ENCODE measurements at places on chromosomes 1 and 21.

DNA sequence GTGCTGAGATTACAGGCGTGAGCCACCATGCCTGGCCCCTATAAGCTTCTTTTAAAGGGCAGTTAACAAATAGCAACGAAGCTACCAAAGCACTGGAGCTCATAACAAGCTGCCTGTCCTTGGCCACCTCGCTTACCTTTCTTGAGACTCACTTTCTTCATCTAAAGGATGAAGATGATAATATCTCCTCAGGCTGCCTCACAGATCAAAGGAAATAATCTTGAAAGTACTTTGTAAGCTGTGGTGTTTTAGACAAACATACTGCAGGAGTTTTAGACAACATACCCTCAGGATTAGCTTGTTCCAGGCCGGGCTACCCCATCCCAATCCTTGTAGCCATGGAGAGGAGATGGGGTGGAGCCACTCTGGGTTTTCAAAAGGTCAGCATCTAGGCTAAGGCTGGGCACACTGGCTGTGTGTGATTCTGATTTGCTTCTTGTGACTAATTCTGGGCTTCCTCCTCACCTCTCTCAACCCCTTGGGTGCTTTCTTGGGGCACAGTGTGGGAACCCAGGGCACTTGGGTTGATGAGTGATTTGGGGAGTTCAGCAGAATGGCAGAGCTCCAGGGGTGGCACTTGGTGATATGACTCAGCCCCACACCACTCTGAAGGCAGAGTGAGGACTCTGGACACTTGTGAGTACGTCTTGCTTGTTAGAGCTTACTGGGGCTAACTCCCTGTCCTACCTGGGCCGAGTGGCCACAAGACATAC lies 5.2 kb downstream of the GPR25 start:
- no peaks in the 10 kb centered on the region for H3K27me3 ChIP-seq
- H3K4me3 ChIP-seq = no peak overlapping the region
- H3K27ac ChIP-seq = no peak overlapping the region
- no peak for DNase-seq
- H3K4me1 ChIP-seq = no peaks in the 10 kb centered on the region

DNA sequence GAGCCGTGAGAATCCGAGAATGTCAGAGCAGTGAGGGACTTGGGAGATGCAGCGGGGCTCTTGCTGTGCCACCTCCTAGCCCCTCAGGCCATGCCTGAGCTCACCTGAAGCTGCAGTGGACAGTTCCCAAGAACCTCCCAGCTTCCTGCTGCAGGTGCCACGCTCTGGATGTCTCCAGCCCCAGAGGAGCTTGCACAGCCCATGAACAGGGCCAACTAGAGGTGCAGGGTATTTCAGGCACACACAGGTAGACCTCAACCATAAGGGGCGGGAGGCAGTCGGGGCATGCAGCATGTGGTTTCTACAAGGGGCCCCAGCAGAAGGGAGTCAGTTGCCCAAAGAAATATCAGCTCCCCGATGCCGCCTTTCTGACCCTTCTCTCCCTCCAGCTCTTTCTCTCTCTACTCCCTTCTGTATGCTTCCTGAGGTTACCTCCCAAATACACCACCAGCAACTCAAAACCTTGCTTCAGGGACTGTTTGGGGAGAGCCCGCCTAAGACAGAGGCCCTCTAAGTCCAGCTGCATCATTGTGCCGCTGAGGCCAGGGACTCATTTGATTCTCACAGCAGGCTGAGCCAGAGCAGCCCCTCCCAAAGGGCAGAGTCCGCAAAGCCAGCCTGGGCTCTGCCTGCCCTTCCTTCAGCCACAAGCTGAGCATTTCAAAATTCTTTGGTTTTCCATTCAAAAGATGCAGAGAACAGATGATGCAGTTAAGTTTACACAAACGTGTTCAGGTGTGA lies 209.8 kb downstream of the MATN1 start:
- H3K36me3 ChIP-seq = no peaks in the 10 kb centered on the region
- H3K27me3 ChIP-seq = no peaks in the 10 kb centered on the region
- H3K4me1 ChIP-seq = no peaks in the 10 kb centered on the region
- no peak overlapping the region for H3K27ac ChIP-seq

DNA sequence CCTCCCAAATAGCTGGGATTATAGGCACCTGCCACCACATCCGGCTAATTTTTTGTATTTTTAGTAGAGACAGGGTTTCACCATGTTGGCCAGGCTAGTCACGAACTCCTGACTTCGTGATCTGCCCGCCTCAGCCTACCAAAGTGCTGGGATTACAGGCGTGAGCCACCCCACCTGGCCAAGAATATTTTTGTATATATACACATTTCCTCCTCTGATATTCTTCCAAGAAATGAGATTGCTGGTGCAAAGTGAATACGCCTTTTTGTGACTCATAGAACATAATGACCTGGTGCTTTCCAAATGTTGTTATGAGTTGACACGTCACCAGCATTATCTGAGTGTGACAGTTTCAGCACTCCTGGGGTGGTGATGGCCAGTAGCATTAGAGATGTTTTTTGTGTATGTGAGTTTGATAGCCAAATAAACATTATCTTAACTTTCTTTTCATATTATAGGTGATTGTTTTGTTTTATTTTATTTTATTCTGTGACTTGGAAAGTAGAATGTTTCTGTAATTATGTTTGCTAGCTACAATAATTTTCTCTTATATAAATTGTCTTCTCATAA lies 54.9 kb downstream of the KCNK1 start:
- no peak overlapping the region for H3K27ac ChIP-seq
- H3K36me3 ChIP-seq = no peaks in the 10 kb centered on the region
- DNase-seq = no peak

GRCh38 chr1:27887215-27888021 lies 15.1 kb downstream of the THEMIS2 start:
- H3K36me3 ChIP-seq = peaks cover 27% of the 10 kb centered on the region
- H3K4me1 ChIP-seq = no peaks in the 10 kb centered on the region
- H3K27ac ChIP-seq = no peak overlapping the region
- no peaks in the 10 kb centered on the region for H3K27me3 ChIP-seq
- DNase-seq = no peak

DNA sequence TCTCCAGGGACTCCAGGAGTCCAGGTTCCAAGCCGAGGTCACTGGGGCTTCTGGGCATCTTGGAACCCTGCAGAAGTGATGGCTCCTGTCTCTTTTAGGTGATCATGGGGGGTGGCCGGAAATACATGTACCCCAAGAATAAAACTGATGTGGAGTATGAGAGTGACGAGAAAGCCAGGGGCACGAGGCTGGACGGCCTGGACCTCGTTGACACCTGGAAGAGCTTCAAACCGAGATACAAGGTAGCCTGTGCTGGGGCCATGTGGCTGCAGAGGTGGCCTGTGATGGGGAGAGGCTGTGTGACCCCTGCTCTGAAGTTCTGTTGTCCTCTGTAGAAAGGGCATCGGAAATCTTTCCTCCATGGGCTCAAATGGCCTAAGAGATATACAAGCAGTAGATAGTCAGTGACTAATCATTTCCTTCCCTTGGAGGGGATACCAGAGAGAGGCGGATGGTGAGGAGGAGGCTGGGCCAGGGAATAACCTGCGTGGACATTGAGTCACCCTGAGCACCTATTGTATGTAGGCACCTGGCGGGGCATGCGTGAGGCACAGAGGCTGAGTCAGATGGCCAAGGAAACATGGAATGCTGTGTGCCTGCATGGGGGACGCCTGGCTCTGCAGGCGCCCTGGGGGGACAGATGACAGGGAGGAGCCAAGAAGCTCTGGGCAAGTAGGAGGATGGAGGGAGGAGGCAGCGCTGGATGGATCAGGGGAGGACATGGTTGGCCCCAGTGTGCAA lies 59.0 kb downstream of the ALPL start:
- H3K36me3 ChIP-seq = no peaks in the 10 kb centered on the region
- H3K4me1 ChIP-seq = no peaks in the 10 kb centered on the region
- no peaks in the 10 kb centered on the region for H3K27me3 ChIP-seq
- DNase-seq = no peak

DNA sequence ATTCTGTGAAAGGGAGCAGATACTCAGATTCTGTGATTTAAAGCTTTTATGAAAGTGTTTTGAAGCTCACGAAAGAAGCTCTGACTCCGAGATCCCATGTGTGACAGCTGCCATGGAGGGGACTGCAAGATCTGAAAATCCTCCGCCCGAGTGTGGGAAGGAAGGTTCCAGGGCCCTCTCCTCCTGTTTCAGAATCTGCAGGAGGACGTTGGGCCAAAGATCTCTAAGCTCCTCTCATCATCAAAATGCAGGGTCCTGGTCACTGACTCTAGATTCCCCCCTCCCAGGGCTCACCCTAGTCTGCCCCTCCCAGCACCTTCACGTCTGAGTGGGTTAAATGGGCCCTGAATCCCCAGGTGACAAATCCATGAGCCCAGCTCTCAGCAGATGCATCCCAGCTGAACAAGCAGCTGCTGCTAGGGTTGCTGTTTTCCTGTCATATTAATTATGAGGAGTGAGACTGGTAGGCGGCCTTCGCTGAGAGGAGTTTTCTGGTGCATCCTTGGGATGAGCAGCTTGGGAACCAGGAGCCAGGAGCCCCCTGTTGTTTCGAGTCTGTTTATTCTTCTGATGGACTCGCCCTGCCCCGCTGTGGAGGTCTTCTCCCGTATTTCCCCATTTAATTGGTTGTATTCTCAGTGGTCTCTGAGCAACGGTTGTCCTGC lies 402.0 kb downstream of the MATN1 start:
- H3K36me3 ChIP-seq = no peaks in the 10 kb centered on the region
- H3K27me3 ChIP-seq = no peaks in the 10 kb centered on the region
- H3K4me3 ChIP-seq = no peak overlapping the region
- H3K27ac ChIP-seq = no peak overlapping the region
- no peak for DNase-seq

GRCh38 chr1:22064751-22065402 lies 12.4 kb downstream of the CDC42 start:
- no peaks in the 10 kb centered on the region for H3K27me3 ChIP-seq
- H3K27ac ChIP-seq = no peak overlapping the region
- peaks cover 3% of the 10 kb centered on the region for H3K36me3 ChIP-seq
- no peak for DNase-seq
- no peaks in the 10 kb centered on the region for H3K4me1 ChIP-seq
- no peak overlapping the region for H3K4me3 ChIP-seq

- no peaks in the 10 kb centered on the region for H3K27me3 ChIP-seq
- peaks cover 5% of the 10 kb centered on the region for H3K4me1 ChIP-seq
- H3K4me3 ChIP-seq = no peak overlapping the region
- peak; percentile 75 for DNase-seq
These were observed 163.4 kb upstream of the USP24 start for GRCh38 chr1:55378582-55378981.

- no peaks in the 10 kb centered on the region for H3K36me3 ChIP-seq
- no peak for DNase-seq
- no peak overlapping the region for H3K4me3 ChIP-seq
- H3K4me1 ChIP-seq = no peaks in the 10 kb centered on the region
- no peaks in the 10 kb centered on the region for H3K27me3 ChIP-seq
These were observed 93.0 kb downstream of the SIM2 start for GRCh38 chr21:36791695-36792470.

GRCh38 chr1:17187051-17187450 lies 17.9 kb upstream of the PADI1 start:
- no peaks in the 10 kb centered on the region for H3K36me3 ChIP-seq
- no peaks in the 10 kb centered on the region for H3K27me3 ChIP-seq
- H3K4me1 ChIP-seq = no peaks in the 10 kb centered on the region
- no peak overlapping the region for H3K27ac ChIP-seq
- DNase-seq = peak; percentile 11

GRCh38 chr1:153919876-153920852 lies 2.6 kb downstream of the GATAD2B start:
- H3K27ac ChIP-seq = no peak overlapping the region
- H3K4me3 ChIP-seq = no peak overlapping the region
- no peaks in the 10 kb centered on the region for H3K27me3 ChIP-seq
- no peak for DNase-seq

- H3K4me3 ChIP-seq = no peak overlapping the region
- no peak overlapping the region for H3K27ac ChIP-seq
- DNase-seq = no peak
- H3K36me3 ChIP-seq = no peaks in the 10 kb centered on the region
These were observed 14.9 kb downstream of the SH2D1B start for GRCh38 chr1:162397039-162397448.

DNA sequence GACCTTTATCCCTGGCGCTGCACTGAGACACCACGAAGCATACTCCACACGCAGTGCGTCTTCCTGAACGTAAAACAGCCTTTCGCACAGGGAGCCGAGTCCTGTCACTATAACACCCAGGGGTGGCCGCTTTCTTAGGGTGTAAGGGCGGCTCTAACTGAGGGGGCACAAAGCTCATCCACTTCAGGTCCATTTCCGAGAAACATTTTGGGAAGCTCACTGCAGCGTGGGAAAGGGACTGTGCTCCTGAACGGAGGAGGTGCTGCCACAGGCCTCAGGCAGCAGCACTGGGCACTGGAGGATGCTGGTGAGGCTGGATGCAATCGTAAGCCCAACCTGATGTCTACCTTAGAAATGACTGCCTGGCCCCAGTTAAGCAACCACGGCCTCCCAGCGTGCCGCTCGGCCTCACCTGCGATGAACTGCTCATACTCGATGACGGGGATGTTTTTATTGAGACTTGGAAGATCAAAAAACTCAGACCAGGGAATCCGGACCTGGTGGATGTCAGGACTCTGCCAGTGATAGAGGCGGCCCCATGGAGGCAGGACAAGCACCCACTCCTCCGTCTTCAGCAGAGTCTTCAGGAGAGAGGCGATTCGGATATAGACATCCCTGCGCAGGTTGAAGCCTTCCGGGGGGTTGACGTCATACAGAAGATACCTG lies 2.3 kb downstream of the POFUT2 start:
- no peak overlapping the region for H3K27ac ChIP-seq
- H3K4me3 ChIP-seq = no peak overlapping the region
- H3K4me1 ChIP-seq = peaks cover 5% of the 10 kb centered on the region
- H3K27me3 ChIP-seq = no peaks in the 10 kb centered on the region
- peak; percentile 47 for DNase-seq

DNA sequence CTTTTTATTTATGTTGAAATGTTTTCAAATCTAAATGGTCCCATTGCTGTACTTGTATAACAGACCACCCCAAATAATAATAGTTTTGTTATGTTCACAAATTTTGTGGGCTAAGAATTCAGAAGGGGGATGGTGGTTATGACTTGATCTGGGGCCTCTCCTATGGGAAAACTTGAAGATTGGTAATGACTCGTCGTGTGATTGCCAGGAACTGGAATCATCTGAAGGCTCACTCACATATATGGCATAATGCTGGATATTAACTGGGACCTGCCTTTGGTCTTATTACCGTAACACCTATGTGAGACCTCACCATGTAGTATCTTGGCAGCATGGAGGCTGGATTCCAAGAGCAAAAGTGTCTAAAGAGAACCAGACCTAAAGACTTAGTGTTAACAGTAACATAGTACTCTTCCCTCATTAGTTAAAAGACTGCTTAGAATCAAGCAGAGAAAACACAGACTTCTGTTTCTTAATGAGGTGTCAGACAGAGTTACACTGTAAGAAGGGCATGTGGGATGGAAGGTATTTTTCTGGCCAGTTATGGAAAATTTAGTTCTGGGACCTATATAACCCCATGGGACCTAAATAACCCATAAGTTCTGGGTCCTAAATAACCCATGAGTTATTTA lies 11.9 kb downstream of the LYPLAL1 start:
- H3K4me3 ChIP-seq = no peak overlapping the region
- H3K36me3 ChIP-seq = peaks cover 1% of the 10 kb centered on the region
- no peaks in the 10 kb centered on the region for H3K4me1 ChIP-seq
- no peak for DNase-seq
- no peak overlapping the region for H3K27ac ChIP-seq
- H3K27me3 ChIP-seq = no peaks in the 10 kb centered on the region
